ENCODE measurements at places on chromosomes 2 and 18.

DNA sequence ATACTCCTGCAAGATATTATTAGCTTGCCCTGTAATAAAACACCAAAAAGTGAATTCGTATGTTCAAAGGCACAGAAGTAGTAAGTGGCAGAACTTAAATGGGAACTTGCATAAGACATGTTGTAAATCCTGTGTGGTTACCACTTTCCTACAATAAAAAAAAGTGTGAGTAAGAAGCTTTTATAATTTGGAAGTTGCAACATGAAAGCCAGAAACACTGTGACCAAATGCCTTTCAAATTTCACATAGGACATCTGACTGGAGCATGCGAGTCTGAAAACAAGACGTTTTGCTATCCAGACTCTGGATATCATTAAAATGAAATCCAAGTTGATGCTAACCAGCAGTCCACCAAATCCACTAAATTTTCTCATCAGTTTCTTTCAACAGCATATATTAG, 886.2 kb upstream of the NRXN1 start:
- no peak for DNase-seq

GRCh38 chr2:130883496-130883895, 46.8 kb downstream of the ARHGEF4 start:
- no peak for DNase-seq

DNA sequence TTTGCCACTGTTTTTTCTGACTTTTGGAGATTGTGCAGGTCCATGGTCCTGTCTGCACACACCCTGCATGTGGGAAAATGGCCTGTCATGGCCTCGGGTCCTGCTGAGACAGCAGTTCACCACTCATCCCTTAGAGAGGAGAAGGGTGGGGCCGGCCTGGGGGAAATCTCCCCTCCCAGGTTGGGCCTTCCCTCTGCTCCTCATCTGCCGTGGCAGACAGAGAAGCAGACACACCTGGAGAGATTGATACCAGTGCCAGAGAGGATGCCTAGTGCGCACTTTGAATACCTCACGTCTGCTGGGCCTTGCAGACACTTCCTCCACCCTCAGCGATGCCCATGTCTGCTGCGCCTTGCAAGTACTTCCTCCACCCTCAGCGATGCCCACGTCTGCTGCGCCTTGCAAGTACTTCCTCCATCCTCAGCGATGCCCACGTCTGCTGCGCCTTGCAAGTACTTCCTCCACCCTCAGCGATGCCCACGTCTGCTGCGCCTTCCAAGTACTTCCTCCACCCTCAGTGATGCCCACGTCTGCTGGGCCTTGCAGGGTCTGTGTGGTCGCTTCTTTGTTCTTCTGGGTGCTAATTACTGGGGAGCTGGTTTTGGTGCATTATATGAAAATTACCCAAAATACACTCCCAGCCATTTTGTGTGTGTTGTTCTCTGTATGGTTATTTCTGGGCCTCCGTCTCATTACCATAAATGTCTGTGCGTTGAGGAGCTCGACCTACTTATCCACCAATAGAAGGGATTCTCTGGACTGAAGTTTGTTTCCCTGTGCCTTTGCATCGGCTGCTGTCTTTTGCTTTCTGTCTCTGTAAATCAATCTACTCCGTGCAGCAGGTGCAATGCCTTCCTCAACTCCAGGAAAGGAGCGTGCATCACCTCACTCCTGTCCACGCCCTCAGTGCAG, 186.9 kb upstream of the PXDN start:
- DNase-seq: no peak

- no peak for DNase-seq
These were observed 38.9 kb downstream of the DNMT3A start for GRCh38 chr2:25302758-25303375.

GRCh38 chr2:98281607-98282006, 64.6 kb upstream of the CNGA3 start:
- DNase-seq: no peak

- DNase-seq: no peak
These were observed 97.7 kb upstream of the CTDP1 start for GRCh38 chr18:79581911-79582310.

DNA sequence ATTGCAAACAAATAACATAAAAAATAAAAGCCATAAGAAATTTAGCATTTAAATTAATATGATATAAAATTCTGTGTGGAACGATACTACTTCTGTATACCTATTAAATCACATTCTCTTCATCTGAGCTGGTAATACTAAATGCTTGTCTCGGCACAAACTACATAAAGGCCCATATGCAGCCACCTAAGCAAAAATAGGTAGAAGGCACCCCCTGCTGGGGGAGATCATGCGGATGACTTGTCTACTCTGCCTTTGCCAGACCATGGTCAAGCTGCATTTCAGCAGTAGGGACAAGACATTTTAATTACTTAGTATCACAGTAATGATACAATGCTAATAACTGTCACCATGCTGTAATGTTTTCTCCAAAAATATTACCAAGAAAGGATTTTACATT, 108.0 kb downstream of the CDH19 start:
- peak; percentile 7 for DNase-seq

DNA sequence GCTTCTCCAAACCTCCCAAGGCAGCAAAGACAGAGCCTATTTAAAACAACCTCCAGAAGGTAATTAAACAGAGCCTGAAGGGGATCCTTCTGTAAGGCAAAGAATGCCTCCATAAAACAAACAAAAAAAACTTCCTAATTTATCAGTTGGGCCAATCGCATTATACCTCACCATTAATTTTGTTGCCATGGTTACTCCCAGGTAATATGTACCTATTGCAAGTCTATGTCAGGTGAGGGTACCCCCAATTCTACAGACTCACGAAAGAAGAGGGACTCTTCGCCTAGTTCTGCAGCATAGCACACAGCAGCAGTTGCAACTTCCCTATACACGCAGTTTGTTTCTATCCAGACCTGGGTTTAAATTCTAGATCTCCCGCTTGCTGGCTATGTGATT, 38.8 kb downstream of the SFXN5 start:
- DNase-seq: no peak

- no peak for DNase-seq
These were observed 306.7 kb upstream of the ACVR2A start for GRCh38 chr2:147538088-147538487.

- DNase-seq: no peak
These were observed 13.9 kb upstream of the TANK start for GRCh38 chr2:161146209-161146775.

GRCh38 chr18:24274837-24275236, 122.8 kb downstream of the OSBPL1A start:
- no peak for DNase-seq

- no peak for DNase-seq
These were observed 16.5 kb upstream of the ACSL3 start for GRCh38 chr2:222844323-222844722.

DNA sequence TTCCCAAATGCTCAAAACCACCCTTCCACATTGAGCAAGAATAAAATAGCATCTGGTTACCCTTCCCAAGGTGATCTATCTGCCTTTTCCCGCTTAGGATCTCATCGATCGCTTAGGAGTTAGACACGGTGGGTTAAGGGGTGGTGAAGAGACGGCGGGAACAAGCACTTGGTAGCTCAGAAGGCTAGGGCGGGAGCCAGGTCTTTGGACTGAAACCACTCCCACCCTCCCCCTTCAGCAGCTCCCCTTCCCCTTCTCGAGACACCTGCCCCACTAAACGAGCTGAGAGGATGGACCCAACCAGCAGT, 513 bp downstream of the THOC1 start:
- peak; percentile 4 for DNase-seq

DNA sequence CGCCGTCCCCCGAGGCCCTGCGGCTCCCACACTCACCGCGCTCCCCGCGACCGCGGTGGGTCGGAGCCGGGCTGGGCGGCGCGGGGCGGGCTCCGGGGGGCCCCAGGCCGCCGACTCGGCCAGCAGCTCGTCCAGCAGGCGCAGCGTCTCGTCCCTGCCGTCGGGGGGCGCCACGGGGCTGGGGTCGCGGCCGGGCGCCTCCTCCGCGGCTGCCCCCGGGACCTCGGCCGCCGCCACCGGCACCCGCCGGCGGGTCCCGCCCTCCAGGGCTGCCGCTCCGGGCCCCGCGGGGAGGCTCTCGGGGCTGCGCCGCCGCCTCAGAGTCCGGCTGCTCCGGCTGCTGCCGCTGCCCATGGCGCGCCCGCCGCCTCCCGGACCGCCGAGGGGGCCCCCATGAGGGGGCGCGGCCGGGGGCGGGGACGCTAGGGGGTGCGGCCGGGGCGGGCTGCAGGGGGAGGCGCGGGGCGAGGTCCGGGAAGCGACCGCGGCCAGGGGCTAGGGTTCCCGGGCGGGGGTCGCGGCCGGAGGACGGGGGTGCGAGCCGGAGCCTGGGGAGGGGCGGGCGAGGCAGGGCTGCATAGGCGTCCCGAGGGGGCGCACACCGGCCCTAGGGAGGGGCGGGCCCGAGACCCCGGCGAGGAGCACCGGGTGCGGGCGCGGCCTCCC, at the start of gene CYS1:
Gene CYS1, minus strand, starts transcription at position 542 of the 666 bp plus-strand sequence. Its CDS starts 188 bp downstream, at position 354.
- DNase-seq: no peak

DNA sequence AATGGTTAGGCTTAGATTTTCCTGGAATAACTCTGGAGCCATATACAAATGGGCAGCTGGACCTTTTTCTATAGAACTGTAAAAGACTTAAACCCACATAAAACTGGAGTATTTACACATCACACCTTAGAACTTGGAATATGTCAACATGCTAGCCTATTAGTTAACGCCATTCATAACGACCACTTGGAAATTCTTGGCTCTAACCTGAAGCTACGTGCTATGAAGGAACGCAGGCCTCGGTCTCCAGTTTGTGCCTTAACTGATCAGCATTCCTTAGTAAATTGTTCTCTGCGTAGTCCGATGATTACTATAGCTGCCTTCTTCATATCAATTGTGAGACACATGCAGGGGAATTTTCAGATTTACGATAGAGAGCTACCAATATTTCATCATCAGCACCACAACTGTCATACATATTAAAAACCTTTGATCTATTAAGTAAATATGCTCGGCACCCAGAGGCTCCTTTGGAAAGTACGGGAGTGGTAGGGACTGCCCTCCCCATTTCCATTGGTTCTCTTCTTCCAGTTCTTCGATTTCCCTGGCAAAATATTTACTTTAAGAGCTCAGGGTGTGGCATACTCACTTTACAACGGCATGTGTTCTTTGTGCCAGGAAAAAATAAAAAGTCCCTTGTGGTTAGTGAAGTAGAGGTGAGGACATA, 17.5 kb upstream of the CCL20 start:
- DNase-seq: no peak

DNA sequence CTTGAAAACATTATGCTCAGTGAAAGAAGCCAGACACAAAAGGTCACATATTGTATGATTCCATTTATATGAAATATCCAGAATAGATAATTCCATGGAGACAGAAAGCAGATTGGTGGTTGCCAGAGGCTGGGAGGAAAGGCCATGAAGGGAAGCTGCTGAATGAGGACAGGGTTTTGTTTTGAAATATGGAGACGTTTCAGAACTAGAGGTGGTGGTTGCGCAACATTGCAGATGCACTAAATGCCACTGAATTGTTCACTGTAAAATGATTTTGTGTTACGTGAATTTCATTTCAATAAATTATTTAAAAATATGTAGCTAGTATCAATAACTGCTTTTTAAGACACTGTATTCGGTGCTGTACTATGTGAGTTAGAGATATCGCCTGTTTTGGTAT, 101.7 kb upstream of the ZNF236 start:
- no peak for DNase-seq

- DNase-seq: no peak
These were observed 2.1 kb downstream of the TTC39C start for GRCh38 chr18:24016643-24017042.

GRCh38 chr2:80302314-80303005, 2.1 kb downstream of the LRRTM1 start:
- DNase-seq: no peak

- no peak for DNase-seq
These were observed 41.8 kb downstream of the LDLRAD4 start for GRCh38 chr18:13260197-13260934.

DNA sequence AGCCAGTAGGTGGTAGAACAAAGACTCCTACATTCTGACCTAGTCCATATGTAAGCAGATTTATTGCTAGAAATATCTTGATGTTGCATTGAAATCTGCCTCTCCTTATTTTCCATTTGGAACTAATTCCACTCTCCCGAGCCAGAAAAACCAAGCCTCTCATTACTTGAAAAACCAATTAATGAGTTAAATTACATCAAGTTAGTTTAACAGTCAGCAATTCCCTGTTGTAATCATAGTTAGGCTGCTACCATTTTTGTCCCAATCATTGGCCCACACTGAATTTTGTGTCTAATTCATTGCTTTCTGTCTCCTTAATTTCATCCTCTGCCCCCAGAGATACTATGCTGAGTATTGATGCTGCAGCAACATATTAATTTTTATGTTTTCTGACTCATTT, 168.3 kb upstream of the TNP1 start:
- no peak for DNase-seq

DNA sequence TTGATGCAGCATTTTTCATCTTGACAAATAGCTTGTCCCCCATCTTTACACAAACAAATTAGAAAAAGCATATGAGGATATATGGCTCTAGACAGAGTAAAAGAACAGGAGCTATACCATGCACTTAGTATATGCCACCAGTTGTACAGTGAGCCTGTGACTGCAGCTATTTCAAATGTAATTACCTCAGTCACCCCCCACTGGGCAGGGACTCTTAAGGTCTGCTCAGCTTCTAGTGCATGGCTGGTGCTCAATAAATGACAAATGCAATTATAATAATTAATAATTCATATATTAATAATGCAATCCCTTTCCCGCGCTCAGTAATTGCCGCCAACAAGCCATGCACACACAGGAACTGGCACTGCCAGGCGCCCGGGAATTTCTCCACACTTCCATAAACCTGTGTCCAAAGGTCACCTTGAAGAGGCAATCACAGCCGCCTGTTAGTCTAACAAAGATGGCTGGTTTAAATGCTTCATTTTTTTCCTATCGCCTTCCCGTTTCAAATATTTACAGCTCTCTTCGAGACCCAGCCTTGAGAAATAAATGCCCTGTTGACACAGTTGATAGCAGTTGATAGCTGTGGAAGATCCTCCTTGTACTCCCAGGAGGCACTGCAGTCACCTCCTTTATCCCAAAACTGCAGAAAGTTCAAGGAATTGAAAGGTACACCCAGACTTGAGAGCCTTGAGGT, 156.6 kb downstream of the INO80D start:
- no peak for DNase-seq

DNA sequence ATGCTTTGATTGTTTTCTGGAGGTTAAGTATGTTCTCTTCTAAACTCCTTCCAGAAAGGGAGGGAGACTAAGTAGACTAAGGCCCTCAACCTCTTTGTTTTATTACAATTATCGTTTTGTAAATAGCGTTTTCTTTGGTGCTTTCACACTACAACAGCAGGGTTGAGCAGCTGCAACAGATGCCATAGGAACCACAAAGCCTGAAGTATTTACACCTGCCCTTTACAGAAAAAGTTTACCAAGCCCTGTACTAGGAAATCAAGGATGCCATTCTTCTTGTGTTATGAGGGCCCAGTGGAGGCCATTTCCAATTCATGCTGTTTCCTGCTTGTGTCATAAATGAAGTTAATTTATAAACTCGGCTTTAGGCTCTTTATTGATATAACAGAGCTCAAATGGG, 914.8 kb downstream of the DCDC2C start:
- DNase-seq: no peak

GRCh38 chr18:28412521-28412920, 235.6 kb upstream of the CDH2 start:
- no peak for DNase-seq
